Thoracic aorta (tissue), 2 donors: ENCODE measurements at places on chromosomes 1 and 21.
A peak's percentile ranks its signal among the peaks of the same experiment; 100 is the strongest.

DNA sequence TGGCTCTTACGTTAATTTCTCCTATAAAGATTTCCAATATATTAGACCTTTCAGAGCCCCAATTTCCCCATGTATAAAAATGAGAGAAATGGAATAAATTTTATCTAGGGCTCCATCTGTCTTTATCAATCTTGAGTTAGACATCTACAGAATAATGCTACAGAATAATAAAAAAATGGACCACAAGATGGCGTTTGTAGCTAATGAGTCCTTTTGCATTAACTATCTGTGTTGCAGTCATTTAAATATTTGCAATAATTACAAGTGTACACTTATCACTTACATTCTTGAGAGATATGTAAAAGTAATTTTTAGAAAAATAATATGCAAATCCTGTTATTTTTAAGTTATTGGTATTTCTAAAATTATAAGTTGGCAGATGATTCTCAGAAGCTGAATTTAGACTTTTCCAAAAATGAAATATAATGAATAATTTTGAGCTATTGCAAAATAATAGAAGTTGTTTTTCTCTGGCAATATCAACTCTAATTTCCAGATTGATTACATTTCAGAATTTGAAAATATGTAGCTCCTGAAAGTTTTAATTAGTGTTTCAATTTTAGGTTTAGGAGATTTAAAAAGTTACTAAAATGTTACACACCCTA lies 87.7 kb downstream of the SNX7 start:
- no peak for DNase-seq

GRCh38 chr1:206714331-206715058 lies 29.8 kb downstream of the MAPKAPK2 start:
- no peak for DNase-seq

DNA sequence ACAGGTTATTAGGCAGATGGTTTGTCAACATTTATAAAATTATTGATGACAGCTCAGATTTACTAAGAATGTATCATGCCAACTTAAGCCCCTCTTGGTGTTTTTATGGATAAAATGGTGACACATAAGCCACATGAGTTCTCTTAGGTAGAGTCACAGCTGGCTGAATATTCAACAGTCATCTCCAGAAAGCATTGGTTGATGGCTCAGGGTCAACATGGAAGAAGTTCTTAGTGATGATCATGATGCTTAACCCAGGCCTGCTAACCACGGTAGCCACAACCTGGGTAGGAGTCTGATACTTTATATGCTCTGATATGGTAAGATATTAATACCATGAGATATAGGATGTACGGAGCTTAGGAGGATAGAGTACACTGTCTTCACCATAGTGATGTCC lies 46.4 kb upstream of the SIPA1L2 start:
- DNase-seq = no peak

- no peak for DNase-seq
Observed at GRCh38 chr1:167206166-167206835, 14.4 kb upstream of the POU2F1 start.

- DNase-seq = no peak
Observed at GRCh38 chr1:29691499-29691898, 455.2 kb downstream of the PTPRU start.

- DNase-seq = no peak
Observed at GRCh38 chr1:170555370-170555769, 23.4 kb downstream of the GORAB start.

- no peak for DNase-seq
Observed at GRCh38 chr21:45299864-45300785, 12.4 kb upstream of the POFUT2 start.

DNA sequence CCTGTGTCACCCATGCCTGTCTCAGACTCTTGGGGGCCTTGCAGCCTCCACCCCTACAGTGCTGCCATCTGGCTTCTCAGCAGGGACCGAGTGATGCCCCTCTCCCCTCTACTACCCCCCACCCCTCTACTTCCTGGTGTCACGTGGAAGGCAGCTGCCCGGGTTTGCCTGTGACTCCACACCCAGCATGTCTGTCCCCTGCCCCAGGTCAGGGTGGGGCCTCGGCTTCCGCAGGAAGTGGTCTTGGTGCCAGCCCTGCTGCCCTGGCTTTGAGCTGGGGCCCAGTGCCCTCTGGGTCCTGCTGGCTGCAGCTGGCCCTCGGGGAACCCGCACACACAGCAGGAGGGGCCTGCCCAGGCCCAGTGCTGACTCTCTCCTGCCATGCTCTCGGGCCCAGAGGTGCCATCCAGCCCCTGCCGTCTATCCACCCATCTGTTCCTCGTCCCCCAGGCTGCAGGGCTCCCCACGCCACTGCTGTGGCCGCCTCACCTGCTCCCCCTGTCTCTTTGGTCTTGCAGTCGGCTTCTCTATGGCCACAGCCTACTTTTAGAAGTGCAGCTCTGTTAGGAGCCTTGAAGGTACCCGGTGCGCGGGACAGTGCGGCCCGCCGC lies 24.0 kb downstream of the PLCH2 start:
- no peak for DNase-seq

DNA sequence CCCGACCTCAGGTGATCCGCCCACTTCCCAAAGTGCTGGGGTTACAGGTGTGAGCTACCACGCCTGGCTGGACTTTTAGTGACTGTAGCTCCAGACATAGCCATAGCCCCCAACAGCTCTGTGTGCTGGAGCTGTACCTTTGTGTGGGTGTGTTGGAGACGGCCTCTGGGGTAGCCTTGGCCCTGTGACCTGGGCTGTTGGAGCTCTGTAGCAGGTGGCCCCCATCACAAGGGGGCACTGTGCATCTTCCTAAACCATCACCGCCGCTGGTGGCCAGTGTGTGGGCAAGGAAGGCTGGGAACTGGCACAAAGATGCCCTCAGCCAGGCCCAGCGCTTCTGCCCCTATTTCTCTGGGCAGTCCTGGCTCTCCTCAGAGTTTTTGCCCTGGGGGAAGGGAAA lies 38.4 kb upstream of the FOXO6 start:
- DNase-seq = no peak

DNA sequence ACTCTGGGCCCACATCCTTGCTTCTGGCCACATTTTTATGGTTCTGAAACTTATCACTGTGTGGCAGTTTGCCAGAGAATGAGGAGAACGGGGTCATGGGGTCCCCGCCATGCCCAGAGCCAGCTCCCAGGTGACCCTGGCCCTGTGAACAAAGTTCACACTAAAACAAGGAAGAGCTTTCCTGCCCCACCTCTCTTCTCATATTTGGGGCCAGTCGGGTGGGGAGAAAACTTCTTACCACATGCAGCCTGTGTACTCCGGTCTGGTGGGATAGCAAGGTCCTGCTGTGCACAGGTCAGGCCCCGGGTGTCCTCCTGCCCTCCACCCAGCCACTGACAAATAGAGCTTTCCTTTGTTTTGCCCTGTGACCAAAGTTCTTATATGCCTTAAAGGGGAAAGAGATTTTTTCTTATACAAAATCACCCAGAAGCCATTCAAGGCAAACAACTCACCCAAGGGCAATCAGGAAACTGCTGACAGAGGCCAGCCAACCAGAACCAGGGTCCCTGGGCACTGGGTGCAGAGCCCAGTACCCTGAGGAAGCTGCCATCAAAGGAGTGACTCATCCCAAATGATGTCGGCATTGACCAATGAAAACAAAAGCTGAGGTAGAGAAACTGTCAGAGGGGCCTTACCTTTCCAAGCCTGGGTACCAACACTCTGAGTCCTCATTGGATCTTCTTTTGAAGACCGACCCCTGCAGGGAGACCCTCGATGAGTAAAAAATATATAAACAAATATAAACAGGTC lies 53.6 kb downstream of the OLIG1 start:
- DNase-seq = no peak

GRCh38 chr1:46605232-46605631 lies 1.2 kb upstream of the MKNK1 start:
- no peak for DNase-seq

GRCh38 chr21:44972821-44973220 lies 33.0 kb downstream of the SLX9 start:
- no peak for DNase-seq

- no peak for DNase-seq
Observed at GRCh38 chr1:190353538-190354101, 124.0 kb downstream of the BRINP3 start.

DNA sequence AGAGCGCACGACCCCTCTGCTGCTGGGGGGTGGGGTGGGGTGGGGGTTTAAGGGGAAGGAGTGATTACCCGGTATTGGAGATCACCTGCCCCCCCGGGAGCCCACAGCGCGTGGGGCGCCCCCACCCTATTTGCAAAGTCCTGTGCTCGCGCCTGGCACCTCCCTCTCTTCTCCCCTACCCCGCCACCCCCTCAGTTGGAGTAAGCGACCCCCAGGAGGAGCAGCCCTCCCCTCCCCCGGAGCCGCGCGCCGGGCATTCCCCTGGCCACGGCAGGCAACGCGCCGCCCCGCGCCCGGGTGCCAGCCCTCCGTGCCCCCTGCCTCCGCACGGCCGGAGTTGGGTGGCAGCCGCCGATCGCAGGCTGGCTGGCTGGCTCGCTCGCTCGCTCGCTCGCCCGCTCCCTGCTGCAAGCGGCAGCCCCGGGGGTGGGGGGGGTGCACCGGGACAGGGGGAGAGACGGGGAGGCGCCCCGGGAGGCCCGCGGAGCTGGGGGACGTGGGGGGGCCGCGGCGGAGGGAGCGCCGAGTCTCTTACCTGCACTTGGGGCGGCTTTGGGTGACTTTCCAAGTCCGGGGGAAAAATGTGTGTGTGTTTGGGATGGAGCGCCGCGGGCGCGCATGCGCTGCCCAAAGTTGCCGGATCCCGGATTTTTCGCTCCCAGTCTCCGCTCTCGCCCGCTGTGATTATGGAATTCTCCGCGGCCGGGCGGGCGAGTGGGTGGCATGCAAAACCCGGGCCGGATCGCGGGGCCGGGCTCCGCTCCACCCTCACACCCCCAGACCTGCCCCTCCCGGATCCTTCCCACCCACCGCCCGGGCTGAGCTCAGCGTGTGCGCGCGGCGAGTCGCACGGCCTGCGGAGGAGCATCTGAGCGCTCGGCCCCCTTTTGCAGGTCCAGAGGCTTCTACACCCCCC lies at the start of gene CASZ1:
Gene CASZ1, minus strand, starts transcription at position 618 of the 916 bp plus-strand sequence. CDS start 102,757 bp downstream, outside the sequence.
- DNase-seq = peak; percentile 13

GRCh38 chr1:151516031-151516511 lies 4.9 kb downstream of the CGN start:
- DNase-seq = no peak

DNA sequence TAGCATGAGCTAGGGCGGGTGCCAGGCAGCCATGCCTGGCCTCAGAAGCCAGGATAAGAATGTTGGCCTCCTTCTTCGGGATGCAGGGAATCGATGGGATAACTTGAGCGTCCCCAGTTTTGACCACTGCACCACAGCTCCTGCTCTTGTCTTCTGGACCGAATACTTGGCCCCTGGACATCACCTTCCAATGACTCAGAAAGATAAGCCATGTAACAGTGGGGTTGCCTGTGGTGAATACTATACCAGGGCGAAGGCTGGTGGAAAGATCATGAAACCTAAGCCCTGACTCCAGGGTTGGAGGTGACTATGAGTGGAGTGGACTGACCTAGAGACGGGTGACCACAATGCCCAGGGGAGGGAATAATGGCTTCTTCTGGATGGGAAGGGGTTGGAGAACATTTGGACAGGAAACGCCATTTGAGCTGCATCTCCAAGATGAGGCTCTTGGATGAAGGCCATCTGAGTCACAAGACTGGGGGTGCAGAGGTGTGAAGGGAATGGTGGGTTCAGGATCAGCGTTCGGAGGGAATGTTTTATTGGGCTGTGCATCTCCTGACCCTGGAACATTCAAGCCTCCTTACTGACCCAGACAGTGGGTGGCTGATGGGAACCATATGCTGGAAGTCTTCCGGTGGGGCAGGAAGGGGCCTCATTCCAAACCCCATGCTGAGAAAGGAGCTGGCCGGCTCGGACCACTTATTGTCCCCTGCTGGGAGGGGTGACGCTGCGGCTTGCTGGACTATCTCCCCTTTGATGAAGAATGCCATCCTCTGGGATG lies 18.5 kb upstream of the KCNE2 start:
- no peak for DNase-seq

DNA sequence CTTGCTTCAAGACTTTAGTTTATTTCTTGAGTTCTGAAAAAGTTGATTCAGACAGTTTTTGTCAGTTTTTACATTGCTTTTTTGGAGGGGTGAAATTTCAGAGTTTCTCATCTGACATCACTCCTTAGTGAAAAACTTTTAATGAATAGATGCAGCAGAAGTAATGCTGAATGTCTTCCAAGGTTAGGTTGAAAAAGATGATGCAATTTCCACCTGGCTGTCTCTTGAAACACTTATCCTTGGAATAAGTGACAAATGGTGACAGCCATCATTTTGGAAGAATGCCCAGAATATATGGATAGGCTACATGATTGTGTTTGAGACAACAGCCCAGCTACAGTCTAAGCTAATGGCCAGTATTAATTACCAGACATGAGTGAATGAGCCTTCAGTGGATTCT lies 140.8 kb downstream of the ZNF644 start:
- DNase-seq = no peak

DNA sequence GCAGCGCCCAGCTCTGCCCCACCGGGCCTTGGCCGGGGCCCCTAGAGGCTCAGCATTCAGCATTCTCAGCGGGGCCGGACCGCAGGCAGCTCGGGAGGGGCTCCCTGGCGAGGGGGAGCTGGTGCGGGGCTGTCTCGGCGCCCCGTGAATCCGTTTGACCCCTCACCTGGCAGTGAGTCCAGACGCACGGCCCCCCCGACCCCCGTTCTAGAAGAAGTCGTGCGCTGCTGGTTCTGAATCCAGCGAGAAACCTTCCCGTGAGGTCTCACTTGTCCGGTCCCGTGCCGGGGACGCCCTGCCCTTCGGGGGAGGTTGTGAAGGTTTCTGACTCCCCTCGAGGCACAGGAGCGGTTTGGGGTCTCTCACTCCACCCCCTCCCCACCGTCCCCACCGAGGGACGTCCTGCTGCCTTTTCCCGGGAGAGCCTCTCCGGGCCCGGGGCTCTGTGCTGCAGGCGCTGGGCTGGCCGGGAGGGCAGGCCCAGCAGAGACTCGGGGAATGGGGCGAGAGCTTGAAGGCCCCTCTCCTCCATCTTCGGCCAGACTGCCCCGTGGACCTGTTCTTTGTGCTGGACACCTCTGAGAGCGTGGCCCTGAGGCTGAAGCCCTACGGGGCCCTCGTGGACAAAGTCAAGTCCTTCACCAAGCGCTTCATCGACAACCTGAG lies 655 bp downstream of the COL6A1 start:
- no peak for DNase-seq

DNA sequence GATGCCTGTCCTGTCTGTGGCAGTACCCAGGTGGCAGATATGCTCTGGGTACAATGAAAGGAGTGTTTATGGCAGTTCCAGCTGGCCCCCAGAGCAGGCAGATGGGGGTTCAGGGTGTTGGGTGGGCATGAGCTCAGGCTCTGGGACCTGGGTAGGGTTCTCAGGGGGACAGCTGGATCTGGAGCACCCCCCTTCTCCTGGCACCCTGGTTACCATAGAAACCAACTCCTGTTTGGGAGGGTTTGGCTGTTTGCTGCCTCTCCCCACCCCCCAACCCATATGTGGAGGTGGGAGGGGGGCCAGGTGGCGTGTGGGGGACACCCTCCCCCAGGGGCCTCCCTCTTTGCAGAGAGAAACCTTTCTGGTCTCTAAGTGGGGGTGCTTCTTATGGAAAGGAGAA lies 7.1 kb downstream of the FOXO6 start:
- no peak for DNase-seq

- no peak for DNase-seq
Observed at GRCh38 chr1:60133848-60134247, 60.3 kb upstream of the C1orf87 start.

GRCh38 chr1:210770396-210770984 lies 363.5 kb downstream of the KCNH1 start:
- DNase-seq = no peak
